ENCODE measurements at places on chromosomes 7 and 10.
A peak's percentile ranks its signal among the peaks of the same experiment; 100 is the strongest.

DNA sequence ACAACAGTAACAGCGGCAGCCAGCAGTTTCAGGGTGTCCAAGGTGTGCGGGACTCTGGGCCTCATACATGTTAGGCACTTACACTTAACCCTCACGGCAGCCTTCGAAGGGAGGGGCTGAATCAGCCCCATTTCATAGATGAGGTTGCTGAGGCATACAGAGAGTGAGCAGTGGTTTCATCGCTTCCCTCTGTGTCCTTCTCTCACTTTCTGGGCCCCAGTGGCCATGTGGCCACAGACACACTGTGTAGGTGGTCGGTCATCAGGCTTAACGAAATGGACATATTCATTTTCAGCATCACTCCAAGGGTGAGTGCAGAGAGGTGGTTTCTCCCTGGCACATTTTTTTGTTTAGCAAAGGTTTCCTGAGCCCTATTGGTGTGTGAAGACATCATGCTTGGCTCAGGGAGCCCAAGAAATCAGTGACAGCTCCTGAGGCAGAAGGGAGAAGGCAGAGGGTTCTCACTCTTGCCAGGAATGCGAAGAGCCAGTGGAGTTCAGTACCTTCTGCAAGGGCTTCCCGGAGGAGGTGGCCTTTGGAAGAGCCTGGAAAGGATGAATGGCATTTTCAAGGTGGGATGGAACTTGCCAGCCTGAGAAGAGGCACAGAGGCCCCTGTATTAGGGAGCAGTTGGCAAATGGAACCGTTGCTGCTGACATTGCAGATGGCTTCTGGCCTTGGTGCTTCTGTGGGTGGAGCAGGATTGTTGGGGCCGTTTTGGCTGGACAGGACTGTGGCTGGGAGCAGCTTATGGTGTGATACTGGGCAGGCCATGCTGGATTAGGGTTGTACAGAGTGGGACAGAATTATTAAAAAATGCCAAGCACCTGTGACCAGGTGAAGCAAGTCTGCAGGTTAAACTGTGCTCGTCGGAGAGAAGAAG, 61.7 kb upstream of the PPIF start:
- peak; percentile 57 for DNase-seq

GRCh38 chr10:60148266-60148840, 241.3 kb downstream of the ANK3 start:
- no peak for DNase-seq

DNA sequence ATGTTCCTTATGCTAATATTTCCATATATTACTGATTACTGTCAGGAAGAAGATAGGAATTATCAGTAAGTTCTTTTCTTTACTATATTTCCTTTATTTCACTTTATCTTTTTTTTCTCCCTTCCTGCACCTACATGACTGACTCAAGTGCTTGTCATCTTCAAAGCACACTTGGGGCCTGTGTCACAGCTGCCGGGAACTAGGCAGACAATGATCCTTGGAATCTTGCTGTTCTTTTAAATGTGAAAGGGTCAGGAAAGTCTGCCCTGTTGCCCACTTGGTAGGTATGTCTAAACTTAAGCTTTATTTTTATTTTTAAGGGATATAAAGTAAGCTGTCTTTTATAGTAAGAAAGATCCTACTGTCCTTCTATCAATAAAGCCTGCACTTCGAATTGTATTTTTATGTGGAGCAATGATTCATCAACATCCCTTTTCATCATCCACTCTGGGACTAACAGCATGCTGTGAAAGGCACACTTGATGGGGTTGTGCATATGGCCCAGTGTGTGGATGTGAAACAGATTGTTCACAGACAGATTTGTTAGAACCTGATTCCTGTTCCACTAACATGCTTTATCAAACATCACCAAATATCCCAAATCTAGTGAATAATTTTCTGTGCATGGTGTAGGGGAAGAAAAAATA, 556.9 kb downstream of the DNAJB9 start:
- DNase-seq = no peak

DNA sequence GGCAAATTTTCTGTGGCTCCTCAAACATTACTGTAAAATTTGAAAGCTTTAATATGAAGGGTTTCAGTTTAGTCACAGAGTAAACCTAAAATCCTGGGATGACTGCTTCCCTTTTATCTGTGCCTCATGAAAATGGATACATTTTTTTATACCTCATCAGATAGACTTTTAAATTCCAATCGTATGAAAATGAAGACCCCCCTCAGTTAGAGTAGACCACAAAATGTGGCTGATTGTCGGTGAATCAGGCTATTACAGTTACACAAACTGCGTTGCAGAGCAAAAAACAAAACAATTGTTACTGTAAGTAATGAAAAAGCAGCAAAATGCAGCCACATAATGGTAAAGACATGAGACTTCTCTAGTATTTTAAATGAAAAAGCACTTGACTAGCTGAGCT, 296.2 kb downstream of the CNTNAP2 start:
- no peak for DNase-seq

GRCh38 chr10:110083884-110084283, 76.1 kb downstream of the ADD3 start:
- DNase-seq = no peak

- DNase-seq = peak; percentile 62
Observed at GRCh38 chr10:47340608-47341170, 7.5 kb upstream of the RBP3 start.

DNA sequence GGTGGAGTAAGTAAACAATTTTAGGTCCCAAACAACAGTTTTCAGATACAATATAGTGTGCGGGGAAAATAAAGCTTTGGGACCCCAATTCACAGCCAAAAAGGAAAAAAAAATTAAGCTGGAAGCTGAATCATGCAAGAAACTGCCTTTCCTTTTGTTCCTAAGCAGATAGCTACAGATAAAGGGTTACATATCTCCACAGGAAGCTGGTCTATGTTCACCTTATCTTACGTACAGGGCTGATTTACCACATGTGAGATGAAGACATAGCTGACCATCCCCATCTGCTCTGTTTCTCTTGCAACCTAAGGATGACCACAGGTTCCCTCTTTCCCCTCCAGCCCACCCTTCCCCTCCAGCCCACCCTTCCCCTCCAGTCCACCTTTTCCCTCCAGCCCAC, 14.2 kb upstream of the PFKP start:
- DNase-seq = no peak

DNA sequence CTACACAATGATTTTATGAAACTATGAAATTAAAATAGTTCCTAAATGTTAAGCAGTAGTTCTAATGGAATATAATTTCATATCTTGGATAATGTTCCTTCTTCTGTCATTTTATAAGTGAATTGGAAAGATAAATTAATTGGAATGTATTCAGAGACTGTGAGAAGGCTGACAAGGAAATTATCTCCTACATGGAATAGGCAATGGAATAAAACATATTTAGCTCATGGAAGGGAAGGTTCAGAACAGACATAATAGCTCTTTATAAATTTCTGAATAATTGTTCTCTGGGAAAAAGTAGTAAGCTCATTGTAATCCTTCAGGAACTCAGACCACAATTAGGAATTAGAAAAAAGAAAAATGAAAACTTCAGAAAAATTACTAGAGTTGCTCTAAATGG, 1172.3 kb upstream of the SORCS1 start:
- no peak for DNase-seq

GRCh38 chr7:150357771-150358427, 10.7 kb upstream of the REPIN1 start:
- DNase-seq = no peak

GRCh38 chr7:55274156-55274555, 91.0 kb upstream of the LANCL2 start:
- no peak for DNase-seq

- no peak for DNase-seq
Observed at GRCh38 chr10:96585736-96586418, 935 bp downstream of the TM9SF3 start.

DNA sequence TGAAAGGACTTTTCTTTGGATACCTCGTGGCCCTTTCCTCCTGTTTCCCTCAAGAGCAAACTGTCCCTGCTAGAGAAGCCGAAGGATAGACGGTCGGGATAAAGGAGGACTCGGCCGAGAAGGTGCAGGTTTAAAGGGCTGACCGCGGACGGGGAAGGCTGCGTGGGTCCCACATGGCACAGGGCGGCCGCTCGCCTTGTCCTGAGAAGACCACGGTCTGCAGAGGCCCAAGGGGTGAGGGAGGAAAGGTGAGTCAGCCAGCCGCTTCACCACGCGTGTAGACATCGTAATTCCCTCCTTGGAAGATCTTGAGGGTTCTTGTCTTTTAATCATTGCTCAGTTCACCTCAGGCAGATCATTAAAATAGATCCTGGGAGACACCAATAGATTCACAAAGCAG, 253.8 kb downstream of the DPP6 start:
- no peak for DNase-seq

- DNase-seq = no peak
Observed at GRCh38 chr7:19565602-19566001, 143.2 kb downstream of the POLR1F start.

- DNase-seq = peak; percentile 71
Observed at GRCh38 chr10:97037365-97038361, 148.1 kb downstream of the SLIT1 start.
